Esophagus squamous epithelium (tissue), 5 donors: ENCODE measurements at places on chromosomes 4 and X.

DNA sequence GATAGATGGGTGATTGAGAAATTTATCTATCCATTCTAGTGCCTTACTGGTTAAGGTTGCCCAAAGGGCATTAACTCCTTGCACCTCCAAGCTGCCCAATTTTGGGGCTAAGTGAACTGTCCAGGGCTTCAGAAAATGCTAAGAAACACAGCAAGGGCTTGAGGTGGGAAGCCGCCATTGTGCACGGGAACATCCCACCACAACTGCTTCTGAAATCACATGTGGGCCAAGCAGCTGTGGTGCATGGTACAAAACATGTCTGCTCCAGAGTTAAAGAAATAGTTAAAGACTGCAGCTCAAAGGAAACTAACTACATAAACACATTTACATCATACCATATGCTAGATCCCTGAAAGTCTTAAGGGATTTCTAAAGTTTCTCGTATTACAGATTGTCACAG is 144.3 kb upstream of the NDST3 start:
- no peak for DNase-seq

- DNase-seq = no peak
Observed at GRCh38 chrX:132486599-132487178, 2.1 kb downstream of the MBNL3 start.

DNA sequence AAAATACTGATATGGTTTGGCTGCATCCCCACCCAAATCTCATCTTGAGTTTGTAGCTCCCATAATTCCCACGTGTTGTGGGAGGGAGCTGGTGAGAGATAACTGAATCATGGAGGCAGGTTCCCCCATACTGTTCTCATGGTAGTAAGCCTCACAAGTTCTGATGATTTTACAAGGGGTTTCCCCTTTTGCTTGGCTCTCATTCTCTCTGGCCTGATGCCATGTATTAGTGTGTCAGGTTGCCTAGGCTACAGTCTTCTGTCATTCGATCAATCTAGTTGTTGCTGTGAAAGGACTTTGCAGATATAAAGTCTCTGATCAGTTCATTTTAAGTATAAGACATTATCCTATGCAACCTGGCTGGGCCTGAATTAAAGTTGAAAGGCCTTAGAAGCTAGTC is 209.3 kb upstream of the MAOA start:
- DNase-seq = no peak

DNA sequence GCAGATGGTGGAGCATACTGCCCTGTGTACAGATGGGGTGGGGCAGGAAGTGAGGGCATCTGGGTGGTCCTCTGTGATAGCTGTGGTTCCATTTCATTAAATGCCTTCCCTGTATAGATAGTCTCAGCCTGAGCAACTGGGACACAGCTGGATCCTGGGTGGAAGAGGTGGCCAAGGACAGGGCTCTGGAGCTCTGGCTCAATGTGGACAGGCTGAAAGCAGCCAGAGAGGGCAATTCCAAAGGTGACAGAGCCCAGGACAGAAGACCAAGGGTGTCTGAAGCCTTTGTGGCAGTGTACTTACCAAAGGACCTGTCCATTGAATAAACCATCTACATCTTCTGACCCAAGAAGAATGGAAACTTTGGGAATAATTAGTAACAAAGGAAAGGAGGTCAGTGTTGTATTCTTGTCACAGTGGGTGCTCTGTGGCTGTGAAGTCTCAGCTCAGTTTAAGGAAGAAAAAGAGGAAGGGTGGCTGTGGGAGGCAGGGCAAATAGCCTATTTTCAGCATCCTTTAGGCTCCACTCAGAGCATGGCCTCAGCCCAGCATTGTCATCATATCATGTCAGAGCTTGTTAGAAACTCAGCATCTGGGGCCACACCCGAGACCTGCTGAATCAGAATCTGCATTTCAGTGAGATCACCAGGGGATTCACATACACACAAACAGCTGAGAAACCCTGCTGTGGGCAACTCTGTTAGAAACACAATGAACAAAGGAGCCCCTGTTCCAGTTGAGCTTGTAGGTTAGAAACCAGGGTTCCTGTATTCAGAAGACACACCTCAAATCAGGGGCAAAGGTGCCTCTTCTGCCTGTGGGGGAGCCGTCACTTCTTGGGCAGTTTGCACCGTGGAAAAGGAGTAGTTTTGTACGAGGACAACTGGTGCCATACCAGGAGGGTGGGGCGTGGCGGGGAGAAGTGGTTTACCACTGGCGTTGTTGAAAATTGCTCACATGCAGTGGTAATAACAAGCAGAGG is 168.6 kb downstream of the PTTG2 start:
- no peak for DNase-seq

- no peak for DNase-seq
Observed at GRCh38 chr4:6393544-6394475, 78.6 kb downstream of the PPP2R2C start.

- no peak for DNase-seq
Observed at GRCh38 chrX:42442745-42443144, 335.2 kb downstream of the PPP1R2C start.

DNA sequence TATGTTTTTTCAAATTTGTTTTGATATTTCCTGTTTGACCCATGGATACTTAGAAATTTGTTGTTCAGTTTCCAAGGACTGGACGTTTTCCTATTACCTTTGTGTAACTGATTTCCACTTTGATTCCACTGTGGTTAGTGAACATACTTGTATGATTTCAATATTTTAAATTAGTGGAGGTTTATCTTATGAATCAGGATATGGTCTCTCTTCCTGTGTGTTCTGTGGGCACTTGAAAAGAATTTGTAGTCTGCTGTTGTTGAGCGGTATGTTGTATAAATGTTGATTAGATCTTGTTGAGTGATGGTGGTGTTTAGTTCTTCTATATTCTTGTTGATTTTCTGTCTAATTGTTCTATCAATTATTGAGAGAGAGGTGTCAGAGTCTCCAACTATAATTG is 21.2 kb upstream of the LAMTOR3 start:
- DNase-seq = no peak

- DNase-seq = no peak
Observed at GRCh38 chr4:100017637-100018310, 67.7 kb upstream of the H2AZ1 start.

GRCh38 chr4:6504900-6505496 is 32.6 kb upstream of the PPP2R2C start:
- no peak for DNase-seq

GRCh38 chr4:103032574-103032973 is 13.1 kb upstream of the SLC9B1 start:
- no peak for DNase-seq

DNA sequence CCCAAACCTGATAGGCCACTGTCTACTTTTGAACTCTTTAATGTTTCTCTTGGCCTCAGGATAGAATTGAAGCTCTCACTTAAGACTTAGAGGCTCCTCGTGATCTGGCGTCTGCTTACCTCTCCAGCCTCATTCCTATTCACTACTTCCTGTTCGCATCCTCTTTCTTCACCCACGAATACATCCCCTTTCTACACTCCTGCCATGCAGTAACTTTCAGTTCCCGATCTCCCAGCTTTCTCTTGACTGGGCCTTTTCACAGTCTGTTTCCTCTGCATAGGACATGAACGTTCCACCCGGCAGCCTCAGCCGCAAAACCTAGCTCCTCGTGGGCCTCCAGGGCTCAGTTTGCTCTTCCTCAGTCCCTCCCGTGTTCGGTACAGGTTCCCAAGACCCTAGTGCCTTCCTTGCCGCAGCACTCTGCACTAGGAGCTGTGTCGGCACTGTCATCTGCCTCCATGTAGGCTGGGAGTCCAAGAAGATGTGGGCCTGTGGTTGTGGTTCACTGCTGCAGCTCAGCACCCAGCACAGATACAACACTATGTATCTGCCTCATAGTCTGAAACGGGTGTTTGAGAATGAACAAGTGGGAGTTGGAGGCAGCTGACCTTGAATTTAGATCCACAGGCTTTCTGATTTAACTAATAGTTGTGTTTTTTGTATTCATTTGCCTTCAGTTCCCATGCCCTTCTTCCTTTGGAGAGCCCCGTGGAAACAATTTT is 15.8 kb downstream of the RPL39 start:
- no peak for DNase-seq

GRCh38 chr4:169345316-169345721 is 74.6 kb upstream of the SH3RF1 start:
- DNase-seq = no peak

GRCh38 chr4:110949542-110949941 is 326.7 kb upstream of the PITX2 start:
- DNase-seq = no peak

GRCh38 chrX:106897259-106897658 is 5.9 kb downstream of the RIPPLY1 start:
- DNase-seq = no peak

- DNase-seq = no peak
Observed at GRCh38 chr4:11773798-11774197, 345.1 kb upstream of the HS3ST1 start.

- DNase-seq = no peak
Observed at GRCh38 chr4:184461711-184462441, 12.5 kb downstream of the IRF2 start.

DNA sequence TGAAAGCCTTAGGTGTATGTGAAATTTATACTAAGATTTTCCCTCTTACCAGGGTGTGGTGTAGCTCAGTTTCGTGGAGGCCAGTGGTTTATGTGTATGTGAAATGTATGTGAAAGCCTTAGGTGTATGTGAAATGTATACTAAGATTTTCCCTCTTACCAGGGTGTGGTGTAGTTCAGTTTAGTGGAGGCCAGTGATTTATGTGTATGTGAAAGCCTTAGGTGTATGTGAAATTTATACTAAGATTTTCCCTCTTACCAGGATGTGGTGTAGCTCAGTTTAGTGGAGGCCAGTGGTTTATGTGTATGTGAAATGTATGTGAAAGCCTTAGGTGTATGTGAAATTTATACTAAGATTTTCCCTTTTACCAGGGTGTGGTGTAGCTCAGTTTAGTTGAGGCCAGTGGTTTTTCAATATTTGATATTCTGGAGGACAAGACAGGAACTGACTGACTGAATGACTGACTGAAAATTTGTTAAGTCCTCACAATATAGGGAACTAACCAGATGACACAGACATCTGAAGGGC is 143.7 kb downstream of the NEXMIF start:
- DNase-seq = no peak

GRCh38 chrX:42237956-42238355 is 314.6 kb upstream of the CASK start:
- no peak for DNase-seq

DNA sequence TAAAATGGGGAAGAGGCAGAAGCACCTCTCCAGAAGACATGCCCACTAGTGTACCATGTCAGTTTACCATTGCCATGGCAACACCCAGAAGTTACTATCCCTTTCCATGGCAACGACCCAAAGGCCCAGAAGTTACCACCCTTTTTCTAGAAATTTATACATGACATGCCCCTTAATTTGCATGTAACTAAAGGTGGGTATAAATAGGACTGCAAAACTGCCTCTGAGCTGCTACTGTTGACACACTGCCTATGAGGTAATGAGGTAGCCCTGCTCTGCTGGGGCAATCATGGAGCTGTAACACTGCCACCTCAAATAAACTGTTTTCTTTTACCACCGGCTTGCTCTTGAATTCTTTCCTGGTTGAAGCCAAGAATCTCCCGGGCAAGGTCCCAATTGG is 13.9 kb upstream of the BEX4 start:
- DNase-seq = no peak

- DNase-seq = no peak
Observed at GRCh38 chr4:26583538-26583864, 383 bp upstream of the TBC1D19 start.

GRCh38 chr4:57157596-57158137 is 47.5 kb upstream of the IGFBP7 start:
- no peak for DNase-seq

DNA sequence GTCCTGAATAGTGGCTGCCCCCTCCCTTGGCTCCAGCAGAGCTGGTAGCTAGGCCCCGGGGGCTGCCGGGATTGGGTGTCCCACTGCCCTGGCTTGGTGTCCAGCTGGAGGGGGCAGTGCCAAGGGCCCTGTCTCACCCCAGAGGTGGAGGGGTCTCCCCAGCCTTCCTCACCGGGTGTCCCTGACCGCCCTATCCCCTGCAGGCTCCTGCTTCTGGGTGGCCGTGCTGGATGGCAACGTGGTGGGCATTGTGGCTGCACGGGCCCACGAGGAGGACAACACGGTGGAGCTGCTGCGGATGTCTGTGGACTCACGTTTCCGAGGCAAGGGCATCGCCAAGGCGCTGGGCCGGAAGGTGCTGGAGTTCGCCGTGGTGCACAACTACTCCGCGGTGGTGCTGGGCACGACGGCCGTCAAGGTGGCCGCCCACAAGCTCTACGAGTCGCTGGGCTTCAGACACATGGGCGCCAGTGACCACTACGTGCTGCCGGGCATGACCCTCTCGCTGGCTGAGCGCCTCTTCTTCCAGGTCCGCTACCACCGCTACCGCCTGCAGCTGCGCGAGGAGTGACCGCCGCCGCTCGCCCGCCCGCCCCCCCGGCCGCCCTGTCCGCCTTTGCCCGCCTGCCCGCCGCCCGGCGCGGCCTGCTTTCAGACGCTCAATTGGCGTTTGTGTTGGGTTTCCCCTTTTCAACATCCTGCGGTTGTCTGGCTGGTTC is 4.6 kb downstream of the NAT8L start:
- DNase-seq = no peak

DNA sequence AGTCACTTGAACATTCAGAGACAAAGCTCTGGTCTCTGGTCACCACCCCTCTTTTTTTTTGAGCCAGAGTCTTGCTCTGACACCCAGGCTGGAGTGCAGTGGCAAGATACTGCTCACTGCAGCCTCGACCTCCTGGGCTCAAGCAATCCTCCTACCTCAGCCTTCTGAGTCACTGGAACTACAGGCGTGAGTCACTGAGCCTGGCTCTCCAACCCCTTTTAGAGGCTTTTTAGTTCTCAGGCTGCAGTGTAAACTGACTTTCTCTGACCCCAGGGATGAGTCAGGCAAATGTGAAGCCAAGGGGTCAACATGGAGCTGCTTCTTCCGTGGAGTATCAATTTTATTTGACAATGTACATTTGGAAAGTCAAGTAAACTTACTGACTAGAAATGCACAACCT is 229.2 kb downstream of the PTTG2 start:
- DNase-seq = no peak

DNA sequence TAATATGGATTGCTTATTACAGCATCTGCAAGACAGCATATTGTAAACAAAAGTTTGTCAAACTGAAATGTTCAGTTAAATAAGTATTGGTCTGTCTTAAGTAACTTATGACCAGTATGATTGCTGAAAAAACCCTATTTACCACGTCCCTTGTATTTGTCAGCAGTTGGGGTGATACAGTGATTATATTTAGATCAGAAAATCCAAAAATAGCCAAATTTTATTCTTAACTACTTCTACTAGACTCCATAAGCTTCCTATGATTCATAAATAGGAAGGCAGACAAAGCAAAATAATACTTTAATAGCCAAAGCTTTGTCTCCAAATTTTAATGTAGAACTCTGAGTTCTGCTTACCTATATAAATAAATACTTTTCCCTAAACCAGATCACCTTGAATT is 45.3 kb downstream of the TBCK start:
- no peak for DNase-seq

- DNase-seq = no peak
Observed at GRCh38 chr4:72313121-72313520, 255.9 kb downstream of the ADAMTS3 start.

DNA sequence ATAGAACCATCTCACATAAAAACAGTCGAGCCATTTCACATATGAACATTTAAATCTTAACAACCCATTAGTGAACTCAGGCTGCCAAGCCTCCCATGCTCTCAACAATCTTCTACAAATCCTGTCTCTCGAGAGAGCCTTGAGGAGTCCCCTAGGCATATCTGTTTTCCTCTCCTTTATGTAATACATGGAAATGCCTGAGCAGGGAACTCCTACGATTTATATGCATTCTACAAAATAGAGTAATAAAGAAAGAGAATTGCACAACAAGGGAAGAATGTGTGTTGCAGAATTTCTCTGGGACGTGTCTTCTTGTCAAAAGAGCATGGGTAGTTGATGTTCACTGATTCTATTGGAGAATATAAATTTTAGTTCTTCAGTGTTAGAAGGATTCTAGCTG is 101.8 kb upstream of the VCX2 start:
- no peak for DNase-seq
